Fibroblast of mammary gland (primary cell): ENCODE measurements at places on chromosomes 6 and 20.
A peak's percentile ranks its signal among the peaks of the same experiment; 100 is the strongest.

DNA sequence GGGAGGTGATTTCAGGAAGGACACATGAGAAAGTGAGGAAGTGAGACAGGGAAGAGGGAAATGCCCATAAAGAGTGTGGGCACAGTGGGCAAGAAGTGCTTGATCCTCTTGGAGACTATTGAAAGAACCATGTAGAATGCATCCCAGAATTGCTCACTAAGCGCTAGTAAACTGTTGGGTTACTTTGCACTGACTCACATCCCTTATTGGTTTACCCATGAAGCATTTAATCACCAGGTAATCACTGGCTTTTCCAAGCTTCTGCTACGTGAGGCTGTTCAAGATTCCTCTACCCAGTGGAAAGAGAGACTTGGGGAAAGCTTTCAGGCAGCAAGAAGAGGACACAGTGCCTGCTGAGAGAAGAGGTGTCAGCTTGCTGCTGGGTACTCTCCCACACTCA is 410.0 kb upstream of the JAG1 start:
- no peak for DNase-seq

DNA sequence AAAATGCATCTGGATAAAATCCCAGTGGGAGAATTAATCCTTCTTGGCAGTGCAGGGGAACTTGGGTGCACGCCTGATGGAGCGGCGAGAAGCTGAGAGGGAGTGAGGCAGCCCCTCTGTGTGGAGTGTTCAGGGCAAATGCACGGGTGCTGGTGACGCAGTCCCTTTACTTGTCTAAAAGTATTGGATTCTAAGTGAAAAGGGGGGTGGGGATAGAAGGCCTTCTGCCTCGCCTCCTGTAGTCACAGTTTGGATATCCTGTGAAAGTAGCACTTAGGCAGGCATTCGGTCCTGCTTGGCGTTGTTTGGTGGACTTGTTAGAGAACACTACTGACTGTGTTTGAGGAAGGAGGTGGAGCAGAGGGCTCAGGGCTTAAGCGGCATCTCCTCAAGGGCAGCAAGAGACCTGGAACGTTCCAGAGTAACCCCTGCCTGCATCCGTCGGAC is 39.3 kb downstream of the PHACTR3 start:
- DNase-seq = no peak

- DNase-seq = no peak
Measured at GRCh38 chr6:148021699-148022098, 320.9 kb upstream of the SASH1 start.

GRCh38 chr6:87669051-87669450 is 33.0 kb downstream of the AKIRIN2 start:
- no peak for DNase-seq

DNA sequence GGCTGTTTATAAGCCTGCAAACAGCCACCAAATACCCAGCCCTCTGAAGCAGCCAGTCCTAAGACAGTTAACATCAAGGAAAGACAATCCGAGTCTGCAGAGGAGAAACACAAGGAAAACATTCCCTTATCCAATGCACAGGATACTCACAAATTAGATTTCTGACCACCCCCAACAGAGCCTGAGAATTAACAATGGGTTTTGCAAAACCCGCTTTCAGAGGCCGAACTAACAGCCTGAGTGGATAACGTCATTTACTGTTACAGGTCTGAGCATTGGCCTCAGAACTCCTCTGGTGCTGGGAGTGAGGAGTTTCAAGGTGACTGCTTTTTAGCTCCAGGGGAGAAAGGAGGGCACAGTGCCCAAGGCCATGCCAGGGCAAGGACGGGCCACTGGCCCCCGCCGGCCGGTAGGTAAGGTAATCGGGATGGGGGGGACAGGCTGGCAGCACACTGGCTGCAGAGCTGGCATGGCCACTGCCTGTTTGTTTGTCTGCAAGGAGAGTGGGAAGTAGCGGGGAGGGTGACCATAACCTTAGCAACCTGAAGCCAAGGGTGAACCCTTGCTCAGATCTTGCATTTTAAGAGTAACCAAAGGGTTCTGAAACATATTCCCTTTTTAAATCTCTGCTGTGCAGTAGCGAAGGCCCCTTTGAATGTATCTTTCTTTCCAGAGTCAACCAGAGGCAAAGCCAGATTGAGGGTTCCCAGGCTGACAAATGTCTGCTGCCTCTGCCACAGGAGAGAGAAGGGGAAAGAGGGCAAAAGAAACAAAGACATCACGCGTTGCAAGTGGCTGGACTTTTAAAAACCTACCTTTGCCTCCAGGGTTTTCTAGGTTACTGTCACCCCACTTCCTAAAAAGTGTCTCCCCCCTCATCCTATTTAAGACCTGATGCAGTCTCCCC is 3.9 kb downstream of the ZMYND8 start:
- no peak for DNase-seq

DNA sequence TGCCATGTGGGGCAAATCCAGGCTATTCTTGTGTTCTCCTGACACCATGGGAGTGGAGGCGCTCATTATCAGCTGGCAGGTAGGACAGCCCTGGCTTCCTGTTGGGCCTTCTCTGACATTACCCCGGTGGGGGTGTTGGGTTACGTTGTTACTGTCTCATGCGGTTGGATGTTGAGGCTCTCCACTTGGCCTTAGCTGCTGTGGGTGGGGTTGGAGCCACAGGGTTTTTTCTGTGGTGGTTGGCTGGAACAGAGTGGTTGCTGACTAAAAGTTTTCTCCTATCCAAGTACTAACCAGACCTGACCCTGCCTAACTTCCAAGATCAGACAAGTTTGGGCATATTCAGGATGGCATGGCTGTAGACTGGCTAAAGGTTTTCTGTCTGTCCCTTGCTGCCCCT is 20.2 kb downstream of the RIPK1 start:
- DNase-seq = peak; percentile 75

DNA sequence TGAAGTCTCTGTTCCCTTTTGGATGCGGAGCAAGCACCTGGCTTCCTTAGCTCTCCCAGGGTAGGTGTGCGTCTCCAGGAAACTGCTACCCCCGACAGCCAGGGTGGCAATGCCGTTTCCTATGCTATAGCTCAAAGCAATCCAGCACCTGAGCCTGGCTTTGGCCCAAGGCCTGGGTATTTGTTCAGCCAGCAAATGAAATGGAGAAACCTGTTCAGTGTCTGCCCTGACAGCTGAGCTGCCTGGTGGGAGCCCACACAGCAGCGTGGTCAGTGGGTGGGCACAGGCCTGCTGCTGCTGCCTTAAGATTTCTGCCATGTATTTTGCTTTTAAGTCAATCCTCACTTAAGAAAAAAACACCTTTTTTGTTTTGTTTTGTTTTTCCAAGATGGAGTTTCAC is 13.7 kb downstream of the SPATA2 start:
- no peak for DNase-seq

GRCh38 chr20:25460566-25461280 is 53.2 kb downstream of the GINS1 start:
- no peak for DNase-seq

DNA sequence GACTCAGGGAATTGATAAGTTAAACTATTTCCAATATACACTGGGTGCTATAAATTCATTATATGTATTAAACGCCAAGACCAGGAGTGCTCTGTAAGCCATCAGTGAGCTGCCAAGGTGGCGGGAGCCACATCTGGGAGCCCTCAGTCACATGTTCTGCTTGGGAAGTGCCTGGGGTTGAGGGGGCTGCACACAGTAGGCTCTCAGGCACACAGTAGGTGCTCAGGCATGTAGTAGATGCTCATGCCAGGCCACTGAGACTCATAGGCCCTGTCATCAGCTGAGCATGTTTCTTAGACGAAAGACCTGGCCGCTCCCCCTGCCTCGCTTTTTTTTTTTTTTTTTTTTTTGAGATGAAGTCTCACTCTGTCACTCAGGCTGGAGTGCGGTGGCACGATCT is 83.3 kb upstream of the BHLHE23 start:
- DNase-seq = no peak

DNA sequence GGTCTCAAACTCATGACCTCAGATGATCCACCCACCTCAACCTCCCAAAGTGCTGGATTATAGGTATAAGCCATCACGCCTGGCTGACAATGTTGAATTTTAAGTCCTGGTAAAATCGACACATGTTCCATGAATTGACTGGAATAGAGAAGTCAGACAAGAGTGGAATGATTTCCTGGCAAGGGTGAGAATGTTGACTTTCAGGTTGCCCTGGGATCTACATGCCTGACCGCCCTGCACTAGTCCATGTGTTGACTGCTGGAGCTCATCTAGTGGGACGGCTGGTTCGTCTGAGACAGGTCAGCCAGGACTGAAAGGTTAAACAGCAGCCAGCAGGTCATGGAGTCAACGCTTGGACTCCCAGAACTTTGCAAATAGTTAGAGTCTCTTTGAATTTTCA is 88.8 kb downstream of the SASH1 start:
- no peak for DNase-seq

DNA sequence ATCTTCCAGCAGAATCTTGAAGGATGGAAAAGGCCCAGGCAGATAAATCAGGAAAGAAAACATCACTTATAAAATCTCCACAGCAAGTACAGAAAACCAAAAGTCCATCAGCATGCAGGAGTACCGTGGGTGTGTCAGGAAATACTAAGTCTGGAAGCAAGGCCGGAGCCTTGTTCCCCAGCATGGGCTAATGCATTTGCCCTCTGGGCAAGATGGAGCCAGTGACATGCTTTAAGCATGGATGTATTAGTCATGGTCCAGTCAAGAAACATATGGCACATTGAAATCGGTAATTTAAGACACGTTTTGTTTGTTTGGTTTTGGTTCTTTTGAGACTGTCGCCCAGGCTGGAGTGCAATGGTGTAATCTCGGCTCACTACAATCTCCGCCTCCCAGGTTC is 506.0 kb upstream of the JARID2 start:
- no peak for DNase-seq

GRCh38 chr20:54290636-54291035 is 82.7 kb downstream of the PFDN4 start:
- DNase-seq = no peak

DNA sequence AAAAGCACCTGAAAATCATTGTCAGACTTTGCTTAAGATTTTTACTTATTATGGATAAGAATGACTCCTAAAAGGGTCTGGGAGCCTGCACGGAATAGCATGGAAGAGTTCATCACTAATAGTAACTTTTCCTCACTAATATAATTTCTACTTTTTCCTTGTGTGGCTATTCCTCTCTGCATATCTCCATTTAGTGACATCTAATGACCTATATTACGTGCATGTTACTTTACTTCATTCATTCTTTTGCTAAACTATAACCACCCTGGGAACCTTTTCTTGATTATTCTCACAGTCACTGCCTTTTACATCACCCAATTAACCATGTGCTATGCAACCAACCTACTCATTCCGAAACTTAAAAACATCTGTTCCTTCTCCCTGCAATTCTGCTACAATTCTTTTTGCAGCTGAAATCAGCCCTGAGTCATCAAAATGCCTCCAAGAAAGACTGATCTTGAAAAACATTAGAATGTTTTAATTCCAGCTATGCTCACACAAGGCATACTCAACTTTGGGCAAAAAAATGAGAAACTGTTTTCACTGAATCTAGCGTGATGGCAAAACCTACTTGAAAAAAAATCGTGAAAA is 313.3 kb downstream of the RNGTT start:
- peak; percentile 91 for DNase-seq

DNA sequence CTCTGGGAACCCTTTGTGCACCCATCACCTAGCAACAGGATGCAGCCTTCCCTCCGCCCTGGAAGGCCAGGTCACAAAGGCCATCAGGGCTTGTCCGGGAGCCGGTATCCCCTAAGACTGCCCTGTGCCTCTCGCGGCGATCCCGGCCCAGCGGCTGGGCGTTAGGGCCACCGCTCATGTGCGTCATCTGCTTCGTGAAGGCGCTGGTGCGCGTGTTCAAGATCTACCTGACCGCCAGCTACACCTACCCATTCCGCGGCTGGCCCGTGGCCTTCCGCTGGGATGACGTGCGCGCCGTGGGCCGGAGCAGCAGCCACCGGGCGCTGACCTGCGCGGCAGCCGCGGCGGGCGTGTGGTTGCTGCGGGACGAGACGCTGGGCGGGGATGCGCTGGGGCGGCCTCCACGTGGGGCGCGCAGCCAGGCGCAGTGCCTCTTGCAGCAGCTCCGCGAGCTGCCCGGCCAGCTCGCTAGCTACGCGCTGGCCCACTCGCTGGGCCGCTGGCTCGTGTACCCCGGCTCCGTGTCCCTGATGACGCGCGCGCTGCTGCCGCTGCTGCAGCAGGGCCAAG is at the start of gene ABHD16B:
TSS of gene ABHD16B (plus strand) at position 134 of the 570 bp plus-strand sequence. CDS start at position 177, 43 bp downstream.
- DNase-seq = no peak

- peak; percentile 39 for DNase-seq
Measured at GRCh38 chr20:10185741-10186558, 32.7 kb upstream of the SNAP25 start.

GRCh38 chr20:11726026-11726425 is 191.7 kb upstream of the BTBD3 start:
- DNase-seq = no peak

DNA sequence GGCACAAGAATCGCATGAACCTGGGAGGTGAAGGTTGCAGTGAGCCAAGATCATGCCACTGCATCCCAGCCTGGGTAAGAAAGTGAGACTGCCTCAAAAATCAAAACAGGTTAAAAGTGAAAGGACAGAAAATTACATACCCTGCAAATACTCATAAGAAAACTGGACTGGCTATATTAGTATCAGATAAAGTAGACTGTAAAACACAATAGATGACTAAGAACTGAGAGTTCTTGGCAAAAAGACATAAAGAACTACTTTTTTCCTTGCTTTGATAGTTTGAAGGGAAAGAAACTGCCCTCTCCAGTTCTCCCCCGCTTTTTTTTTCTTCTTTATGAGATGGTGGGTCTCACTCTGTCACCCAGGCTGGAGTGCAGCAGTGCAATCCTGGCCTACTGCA is 17.0 kb downstream of the SNX3 start:
- DNase-seq = no peak

DNA sequence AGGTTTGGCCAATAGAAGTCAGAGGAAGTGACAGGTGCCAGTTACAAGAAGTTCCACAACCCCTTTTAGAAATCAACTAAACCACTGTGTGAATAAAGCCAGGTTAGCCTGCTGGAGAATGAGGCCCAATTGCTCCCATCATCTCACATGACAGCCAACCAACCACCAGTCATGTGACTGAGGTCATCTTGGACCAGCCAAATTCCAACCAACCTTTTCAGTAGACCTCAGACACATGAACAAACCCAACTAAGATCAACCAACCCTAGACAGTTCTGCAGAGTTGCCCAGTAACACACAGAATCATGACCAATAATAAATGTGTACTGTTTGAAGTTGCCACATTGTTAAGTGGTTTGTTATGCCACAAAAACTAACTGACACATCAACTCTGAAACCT is 44.6 kb upstream of the GGTLC1 start:
- DNase-seq = no peak

DNA sequence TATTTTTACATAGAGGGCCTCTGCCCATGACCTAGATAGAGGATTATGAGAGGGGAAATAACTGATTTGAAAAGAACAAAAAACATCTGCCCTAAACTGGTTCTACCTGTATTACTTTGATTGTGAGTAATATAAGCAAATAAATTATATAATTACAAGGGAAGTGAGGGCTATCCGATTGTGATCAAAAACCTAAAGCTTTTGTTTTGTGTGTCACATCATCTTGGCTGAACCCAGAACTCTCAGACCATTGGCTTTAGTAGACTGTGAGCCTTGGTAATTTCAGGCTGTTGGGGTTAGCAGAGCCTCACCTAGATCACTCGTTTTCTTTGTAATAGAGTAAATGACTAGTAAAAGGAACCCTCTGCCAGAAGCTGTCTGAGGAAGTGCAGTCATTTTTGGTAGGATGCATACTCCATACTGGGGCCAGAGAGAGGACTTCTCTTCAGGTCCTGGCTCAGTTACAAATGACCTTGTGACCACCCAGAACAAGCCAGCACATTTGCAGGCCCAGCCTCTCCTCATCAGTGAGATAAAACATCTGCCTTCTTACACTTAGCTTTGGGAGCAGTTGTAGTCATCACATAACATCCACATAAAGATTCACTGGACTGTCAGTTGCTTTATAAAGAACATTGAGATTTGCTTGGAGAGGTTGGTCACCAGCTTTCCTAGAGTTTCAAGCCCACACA is 13.5 kb downstream of the STK35 start:
- peak; percentile 52 for DNase-seq

GRCh38 chr6:55997223-55997874 is 122.0 kb upstream of the BMP5 start:
- no peak for DNase-seq
